Fibroblast of villous mesenchyme (primary cell): ENCODE measurements at places on chromosomes 3 and 15. TPM values are rescaled to one million over a fixed set of nuclear protein-coding genes. Genes with fewer than 3 reads are reported as not detected.

Gene SNAPC5
- 14.2 and 17.4 TPM in 2 replicates for total RNA-seq

Gene GOLGA8S
- under 0.01 TPM in 2 replicates for total RNA-seq

Gene ISLR
- total RNA-seq = 73.8 and 83.4 TPM in 2 replicates

Gene PLSCR2
- total RNA-seq = 0.43 TPM in 1 of 2 replicates, not detected in the other

- peak; percentile 62 for DNase-seq
These were observed 13.2 kb downstream of the XXYLT1 start for GRCh38 chr3:195257454-195258448.

DNA sequence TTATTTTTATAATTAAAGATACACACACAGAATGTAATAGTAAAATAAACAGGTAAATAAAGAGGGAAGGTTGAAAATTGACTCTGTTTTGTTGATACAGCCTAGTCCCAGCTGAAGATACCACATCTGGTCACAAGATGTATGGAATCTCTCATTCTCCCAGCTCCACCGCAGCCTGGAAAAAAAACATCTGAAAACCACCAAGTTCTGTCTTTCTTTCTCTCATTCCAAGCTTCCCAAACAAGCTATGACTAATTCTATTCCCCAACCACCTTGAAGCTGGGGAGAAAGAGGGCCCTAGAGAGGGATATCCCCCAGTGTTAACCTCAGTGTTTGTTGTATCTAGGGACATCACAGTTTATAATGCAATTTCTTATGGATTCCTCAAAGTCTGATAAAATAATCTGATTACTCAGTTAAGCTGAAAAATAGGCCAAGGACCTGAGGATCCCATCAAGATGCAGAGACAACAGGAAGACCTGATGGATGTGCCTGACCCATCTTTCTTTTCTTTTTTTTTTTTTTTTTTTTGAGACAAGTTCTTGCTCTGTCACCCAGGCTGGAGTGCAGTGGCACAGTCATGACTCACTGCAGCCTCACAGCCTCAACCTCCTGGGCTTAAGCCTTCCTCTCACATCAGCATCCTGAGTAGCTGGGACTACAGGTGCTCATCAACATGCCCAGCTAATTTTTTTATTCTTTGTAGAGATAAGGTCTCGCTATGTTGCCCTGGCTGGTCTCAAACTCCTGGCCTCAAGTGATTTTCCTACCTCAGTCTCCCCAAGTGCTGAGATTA is 38.1 kb downstream of the SRGAP3 start:
- peak; percentile 71 for DNase-seq

GRCh38 chr3:184347321-184348056 is 10.1 kb downstream of the FAM131A start:
- peak; percentile 70 for DNase-seq
